ENCODE measurements at places on chromosomes 11 and 22.

GRCh38 chr11:107688322-107688918 is 23.4 kb downstream of the SLN start:
- no peak for DNase-seq

DNA sequence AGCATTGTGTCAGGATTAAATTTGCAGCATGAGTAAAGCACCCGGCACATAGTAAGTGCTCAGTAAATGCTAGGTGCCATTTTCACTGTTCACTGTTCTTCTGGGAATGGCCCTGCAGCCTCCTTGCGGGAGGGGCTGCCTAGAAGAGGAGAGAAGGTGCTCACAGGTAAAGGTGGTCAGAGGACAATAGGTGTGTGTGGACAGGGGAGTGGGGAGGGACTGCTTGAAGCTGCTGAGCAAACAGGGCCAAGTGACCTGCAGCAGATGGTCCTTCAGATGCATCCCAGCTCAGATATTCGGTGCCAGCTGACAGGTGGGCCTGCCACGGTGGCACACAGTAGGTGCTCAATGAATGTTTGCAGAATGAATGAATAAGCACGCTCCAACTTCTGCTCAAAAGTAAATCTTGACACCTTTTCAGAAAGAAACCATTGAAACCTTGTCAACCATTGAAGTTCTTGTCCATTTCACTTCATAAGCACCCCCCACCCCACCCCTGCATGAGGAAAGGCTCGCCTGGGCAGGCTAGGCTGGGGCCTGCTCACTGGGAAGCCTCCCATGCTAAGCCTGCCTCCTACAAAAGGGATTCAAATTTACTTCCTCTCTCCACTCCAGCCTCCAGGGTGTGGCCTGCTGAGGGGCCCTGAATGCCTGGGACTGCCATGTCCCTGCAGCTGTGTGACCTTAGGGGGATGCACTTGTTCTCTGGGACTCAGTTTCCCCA is 1.6 kb downstream of the KIAA0930 start:
- no peak for DNase-seq

DNA sequence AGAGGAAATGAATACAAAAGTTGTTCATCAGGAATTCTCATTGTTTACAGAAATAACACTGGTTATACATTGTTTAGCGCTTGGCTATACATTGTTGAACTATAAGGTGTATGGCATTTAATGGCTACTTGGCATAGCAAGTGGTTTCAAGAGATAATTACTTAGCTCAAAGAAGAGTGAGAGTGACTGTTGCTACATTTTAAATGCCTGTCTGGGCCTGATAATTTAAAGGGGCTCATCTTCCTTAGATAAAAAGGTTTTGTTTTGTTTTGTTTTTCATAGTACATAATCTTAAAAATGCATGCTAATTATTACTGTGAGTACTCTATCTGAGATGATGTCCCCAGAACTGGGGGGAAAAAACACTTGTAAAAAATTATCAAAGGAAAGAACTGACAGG is 1.5 kb upstream of the SMPD1 start:
- DNase-seq: no peak

GRCh38 chr11:7050191-7050590 is 29.9 kb downstream of the NLRP14 start:
- DNase-seq: no peak

DNA sequence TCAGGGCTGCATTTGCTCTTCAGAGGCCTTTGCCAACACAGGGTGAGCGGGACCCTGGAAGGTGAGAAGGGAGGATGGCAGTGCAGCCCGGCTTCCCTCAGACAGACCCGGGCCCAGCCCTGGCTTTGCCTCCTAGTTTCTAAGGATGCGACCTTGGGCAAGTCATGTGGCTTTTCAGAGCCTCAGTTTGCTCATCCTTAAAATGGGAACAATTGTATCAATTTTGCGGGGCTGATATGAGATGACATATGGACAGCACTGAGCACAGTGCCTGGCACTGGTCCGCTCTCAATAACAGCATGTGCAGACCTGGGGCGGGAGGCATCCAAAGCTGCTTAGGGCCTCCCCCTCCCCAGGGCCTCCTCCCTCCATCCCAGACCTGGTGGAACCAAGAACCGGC is 74.7 kb upstream of the THY1 start:
- DNase-seq: no peak

DNA sequence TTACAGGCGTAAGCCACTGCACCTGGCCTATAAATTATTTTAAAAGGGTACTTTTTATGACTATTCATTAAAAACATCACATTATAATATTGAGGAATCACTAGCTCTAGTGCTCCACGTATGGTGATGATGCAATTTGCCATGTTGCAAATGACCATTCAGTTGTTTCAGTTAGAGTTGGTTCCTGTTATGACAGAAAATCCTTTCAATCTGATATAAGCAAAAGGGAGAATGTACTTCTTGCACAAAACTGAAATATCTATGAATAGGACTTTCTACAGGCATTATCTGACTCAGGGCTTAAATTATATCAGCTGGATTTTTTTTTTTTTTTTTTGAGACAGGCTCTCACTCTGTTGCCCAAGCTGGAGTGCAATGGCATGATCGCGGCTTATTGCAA is 45.6 kb upstream of the RRM1 start:
- DNase-seq: no peak

- DNase-seq: no peak
These were observed 30.4 kb upstream of the IGSF9B start for GRCh38 chr11:133987171-133987570.

GRCh38 chr11:83007909-83008580 is 63.7 kb downstream of the RAB30 start:
- no peak for DNase-seq

GRCh38 chr11:61173456-61173855 is 12.2 kb upstream of the VPS37C start:
- DNase-seq: no peak

DNA sequence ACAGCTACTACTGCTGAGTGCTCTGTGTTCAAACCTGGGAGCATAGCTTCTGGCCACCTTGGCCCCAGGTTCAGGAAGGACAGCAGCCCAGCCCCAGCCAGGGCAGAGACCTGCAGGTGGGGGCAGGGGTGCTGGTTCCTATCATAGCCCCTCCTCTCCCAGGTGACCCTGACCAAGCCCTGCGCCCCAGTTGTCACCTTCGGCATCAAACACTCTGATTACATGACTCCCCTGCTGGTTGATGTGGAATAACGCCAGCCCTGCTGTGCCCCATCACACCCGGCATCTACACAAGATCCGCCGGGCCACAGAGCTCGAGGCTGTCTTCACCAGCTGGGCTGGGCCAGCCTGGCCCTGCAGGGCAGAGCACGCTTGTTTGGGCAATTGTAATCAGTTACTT is 6.9 kb downstream of the SCGB1C1 start:
- no peak for DNase-seq

- peak; percentile 54 for DNase-seq
These were observed 30.8 kb downstream of the MARK2 start for GRCh38 chr11:63869683-63870082.

DNA sequence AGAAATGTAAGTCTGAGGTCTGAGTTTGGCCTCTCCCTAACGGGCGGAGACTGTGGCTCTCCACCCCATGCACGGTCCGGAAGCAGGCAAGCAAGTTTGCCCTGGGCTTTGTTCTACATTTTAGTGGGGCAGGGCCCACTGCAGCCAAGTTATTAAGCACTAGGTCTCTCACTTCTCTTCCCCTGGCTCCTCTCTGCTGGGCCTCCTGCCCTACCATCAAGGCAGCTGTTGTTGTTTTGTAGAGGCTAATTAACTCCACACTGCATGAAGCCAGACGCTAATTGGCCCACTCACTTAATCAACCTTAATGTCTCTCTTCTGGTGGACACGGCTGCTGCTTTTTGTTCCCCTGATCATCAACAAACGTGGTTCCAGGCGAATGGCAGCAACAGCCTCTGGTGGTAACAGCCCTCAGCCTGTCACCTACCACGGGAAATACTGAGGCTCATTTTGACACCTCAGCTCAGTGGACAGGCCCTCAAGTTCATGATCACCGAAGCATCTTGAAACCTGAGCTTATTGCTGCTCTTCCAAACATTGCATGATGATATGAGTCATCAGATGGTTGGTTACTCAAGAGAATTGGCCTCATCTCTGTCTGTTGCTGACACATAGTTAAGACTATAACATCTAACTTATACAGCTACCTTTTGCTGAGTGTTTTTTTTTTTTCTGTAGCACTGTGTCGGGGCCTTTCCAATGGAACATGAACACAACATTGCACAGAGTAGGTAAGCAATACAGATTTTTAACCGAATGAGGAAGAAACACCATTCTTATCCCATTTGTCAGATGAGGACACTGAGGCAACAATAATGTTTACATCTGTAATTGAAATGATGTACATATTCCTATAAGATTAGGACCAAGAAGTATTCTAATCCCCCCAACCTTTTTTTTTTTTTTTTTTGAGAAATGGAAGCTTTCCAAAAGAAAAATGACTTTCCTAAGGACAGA is 20.8 kb upstream of the LMO2 start:
- DNase-seq: no peak

DNA sequence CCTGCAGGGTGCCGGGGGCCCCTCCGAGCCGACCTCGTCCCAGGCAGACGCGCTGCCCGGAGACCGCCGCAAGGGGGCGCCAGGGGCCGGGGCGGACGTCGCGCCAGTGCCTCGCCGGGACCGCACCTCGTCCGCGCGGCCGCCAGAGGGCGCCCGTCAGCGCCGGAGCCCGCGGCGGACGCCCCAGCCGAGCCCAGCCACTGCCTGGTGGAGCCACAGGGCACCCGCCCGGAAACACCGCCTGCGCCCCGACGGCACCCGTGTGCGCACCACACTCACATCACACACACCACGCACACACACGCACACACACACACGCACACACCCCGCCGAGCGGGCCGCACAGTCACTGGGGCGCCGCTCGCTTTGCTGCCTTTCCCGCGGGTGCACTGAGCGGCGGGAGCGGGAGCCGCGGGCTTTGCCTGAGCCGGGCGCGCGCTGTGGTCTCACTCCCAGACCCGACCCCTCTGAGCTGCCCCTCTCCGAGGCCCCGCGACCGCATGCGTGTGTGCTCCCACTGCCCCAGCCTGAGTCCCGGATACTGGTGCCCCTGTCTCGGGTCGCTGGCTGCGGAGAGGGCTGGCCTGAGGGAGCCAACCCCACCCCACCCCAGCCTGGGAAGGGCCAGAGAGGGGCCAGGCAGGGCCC is 449.3 kb downstream of the OPCML start:
- peak; percentile 29 for DNase-seq

- DNase-seq: no peak
These were observed 123.4 kb upstream of the SEZ6L start for GRCh38 chr22:26045860-26046259.

GRCh38 chr11:28106353-28107043 is 1.5 kb downstream of the KIF18A start:
- DNase-seq: no peak
